ENCODE measurements at places on chromosomes 12 and 14.

DNA sequence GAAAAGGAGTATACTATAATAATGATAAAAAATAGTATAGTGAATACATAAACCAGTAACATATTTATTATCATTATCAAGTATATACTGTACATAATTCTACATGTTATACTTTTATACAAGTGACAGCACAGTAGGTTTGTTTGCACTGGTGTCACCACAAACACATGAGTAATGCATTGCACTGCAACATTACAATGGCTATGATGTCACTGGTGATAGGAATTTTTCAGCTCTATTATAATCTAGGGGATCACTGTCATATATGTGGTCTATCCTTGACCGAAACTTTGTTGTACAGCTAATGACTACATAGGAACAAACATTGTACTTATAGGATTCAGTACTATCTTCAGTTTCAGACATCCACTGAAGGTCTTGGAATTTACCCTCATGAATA lies 165.8 kb upstream of the SYT1 start:
- no peak for DNase-seq

- DNase-seq, result no peak
Observed at GRCh38 chr14:55625481-55625880, 45.5 kb downstream of the KTN1 start.

- no peak for DNase-seq
Observed at GRCh38 chr12:62351326-62351725, 91.1 kb downstream of the USP15 start.

DNA sequence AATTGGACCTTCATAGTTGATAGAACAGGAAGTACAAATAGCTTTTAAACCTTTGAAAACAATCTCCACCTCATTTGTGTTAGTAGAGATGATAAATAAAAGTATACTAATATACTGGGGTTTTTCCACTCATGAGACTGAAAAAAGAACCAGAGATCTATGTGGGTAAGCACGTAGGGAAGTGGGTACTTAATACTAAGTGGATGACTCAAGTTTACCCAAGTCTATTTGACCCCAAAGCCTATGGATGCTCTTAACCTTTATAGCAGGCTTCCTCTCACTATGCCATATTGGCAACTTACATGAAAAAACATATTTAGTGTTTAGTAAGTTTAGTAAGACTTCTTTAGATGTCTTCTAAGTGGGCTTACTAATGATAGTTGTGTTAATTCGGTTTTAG lies 49.2 kb upstream of the CHPT1 start:
- no peak for DNase-seq

- no peak for DNase-seq
Observed at GRCh38 chr14:103164779-103165178, 41.5 kb downstream of the TNFAIP2 start.

DNA sequence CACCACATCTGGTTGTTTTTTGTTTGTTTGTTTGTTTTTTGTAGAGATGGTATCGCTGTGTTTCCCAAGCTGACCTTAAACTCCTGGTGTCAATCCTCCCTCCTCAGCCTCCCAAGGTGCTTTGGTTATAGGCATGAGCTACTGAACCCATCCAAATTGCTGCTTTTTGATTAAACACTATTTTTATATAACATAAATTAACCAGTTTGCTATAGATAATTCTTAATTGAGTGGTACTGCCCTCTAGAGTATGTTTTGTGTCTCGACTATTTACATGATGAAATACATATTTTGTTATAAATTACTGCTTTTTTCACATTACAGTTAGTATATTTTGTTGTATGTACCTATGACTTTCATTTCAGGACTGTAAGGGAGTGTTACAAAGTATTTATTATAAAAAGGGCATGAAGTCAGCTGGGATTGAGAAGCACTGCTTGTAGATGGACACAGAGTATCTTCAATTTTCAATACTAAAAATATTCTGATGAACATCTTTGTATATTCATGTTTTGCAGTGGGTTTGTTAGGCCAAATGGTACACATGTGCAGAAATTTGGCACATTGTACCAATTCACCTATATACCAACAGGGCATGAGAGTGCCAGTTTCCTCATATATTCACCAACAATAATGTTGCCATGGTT lies 14.9 kb upstream of the SCAF11 start:
- no peak for DNase-seq

DNA sequence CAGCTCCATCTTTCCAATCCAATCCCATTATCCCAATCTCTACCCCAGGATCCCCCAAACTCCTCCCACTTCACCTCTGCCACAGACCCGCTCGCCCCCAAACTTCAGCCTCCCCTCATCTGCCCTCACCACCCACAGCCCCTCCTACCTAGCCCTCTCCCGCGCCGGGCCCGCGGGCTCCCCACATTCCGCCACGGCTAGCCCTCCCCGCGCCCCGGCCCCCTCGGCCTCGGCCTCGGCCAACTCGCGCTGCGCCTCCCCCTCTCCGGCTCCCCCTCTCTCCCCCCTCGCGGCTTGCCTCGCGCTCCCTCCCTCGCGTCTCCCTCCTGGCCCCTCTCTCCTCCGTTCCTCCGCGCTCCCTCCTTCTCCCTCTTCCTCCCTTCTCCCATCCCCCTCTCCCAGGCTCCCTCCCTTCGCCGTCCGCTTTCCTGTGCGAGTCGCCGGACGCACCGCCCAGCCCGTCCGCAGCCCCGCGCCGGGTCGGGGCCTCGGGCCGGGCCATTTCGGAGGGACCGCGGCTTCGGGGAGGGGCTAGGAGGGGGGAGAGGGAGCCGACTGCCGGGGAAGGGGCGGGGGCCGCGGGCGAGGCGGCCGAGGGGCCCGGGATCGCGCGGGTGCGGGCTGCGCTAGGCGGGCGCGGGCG lies at the start of gene ATN1:
ATN1 (plus strand) TSS at position 581 of the 643 bp plus-strand sequence. CDS start 6,043 bp downstream, outside the sequence.
- peak; percentile 43 for DNase-seq

GRCh38 chr12:110639336-110640141 lies 25.6 kb downstream of the TCTN1 start:
- DNase-seq, result no peak

DNA sequence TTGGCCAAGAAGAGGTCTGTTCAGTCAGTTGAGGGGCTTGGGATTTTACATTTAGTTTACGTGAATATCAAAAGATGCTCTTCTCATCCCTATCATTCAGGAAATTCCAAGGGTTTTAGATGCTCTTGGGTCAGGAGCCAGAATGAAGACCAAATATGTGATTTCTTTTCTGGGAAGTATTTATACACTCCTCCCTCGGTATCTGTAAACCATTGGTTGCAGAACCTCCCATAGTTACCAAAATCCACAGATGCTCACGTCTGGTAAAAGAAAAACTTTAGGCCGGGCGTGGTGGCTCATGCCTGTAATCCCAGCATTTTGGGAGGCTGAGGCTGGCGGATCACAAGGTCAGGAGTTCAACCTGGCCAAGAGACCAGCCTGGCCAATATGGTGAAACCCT lies 75.9 kb downstream of the TNFAIP2 start:
- no peak for DNase-seq

DNA sequence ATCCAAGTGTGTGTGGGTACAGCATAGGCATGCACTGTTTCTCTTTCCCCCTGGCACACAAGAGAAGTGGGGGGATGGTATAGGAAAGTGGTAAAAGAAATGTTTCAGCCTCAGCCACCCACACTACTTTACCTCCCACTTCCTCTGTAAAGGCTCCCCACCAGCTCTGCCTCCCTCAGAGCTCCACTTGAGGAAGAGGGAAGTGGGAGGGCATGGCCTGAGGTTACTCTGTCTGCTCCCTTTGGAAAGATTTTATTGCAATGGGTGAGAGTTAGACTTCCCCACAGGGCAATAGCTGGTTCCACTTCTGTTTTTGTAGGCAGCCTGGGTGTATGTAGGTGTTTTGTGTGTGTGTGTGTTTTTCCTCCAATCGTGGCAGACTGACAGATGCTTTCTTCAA lies 145.3 kb downstream of the SSPN start:
- DNase-seq, result no peak

- DNase-seq, result peak; percentile 26
Observed at GRCh38 chr12:107330831-107331431, 237.6 kb upstream of the CRY1 start.

DNA sequence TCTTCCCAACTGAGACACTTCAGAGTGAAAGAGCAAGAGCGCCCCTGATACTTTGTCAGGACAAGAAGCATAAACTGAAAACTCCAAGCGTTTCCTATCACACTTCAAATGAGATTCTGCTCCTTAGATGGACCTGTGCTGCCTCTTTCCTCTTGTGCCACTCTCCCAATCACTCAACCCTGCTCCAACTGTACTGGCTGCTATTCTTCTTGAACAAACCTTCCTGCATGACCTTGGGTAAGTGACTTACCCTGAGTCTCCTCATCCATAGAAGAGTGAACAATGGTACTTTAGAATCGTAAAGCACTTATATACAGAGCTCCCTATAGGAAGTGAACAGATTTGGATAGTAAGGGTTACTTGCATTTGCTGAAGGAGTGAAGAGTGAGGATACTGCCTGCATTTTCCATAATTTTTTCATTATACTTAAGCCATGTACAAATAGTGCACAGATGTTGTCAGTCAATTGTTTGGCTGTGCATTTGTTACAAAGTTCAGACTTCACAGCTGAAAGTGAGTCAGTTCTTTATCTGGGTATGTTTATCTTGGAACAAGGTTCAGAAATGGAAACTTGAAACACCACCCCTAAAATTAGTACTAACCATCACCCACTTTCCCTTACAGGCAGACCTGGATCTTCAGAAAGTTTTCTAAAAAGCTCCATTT lies 10.8 kb downstream of the MTERF2 start:
- no peak for DNase-seq

GRCh38 chr14:65387628-65388027 lies 24.9 kb upstream of the FUT8 start:
- no peak for DNase-seq

DNA sequence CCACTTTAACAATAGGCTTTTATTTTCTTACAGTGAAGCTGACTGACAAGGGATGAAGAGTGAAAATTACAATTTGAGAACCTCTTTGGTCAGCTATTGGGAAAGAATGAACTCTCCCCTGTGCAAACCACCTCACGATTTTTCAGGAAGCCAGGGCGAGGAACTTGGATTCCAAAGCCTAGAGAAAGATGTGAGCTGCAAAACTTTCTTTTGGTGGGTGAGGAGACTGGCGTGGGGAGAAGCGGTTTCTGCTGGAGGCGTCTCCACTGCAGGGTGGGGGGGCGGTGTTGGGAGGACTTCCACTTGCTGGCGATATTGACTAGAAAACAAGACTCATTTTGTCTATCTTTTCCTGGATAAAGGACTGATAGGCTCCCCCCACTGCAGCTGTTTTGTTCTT lies 59.3 kb upstream of the VRK1 start:
- DNase-seq, result no peak

DNA sequence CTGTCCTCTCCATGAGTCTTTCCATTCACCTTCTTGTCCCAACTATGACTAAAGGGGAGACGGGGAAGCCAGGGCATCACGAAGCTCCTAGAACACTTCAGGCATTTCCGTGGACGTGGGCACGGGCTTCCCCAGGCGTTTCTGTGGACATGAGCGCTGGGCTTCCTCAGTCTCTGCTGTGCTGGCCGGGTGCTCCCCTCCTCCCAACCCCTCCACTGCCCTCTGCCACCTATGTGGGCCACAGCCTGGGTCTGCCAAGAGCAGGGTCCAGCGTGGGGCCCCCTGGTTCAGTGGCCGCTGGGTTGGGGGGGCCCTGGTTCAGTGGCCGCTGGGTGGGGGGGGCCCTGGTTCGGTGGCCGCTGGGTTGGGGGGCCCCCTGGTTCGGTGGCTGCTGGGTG lies 14.8 kb downstream of the HIP1R start:
- no peak for DNase-seq

Measured in naive thymus-derived CD8-positive, alpha-beta T cell (primary cell).